ENCODE measurements at places on chromosomes 1 and 21. TPM values are rescaled to one million over a fixed set of nuclear protein-coding genes. Genes with fewer than 3 reads are reported as not detected.

Gene CD53
- total RNA-seq: not detected

Gene FNDC10
- 9.4 TPM for total RNA-seq

Gene CDC42BPA
- 11.4 TPM for total RNA-seq

Gene OXCT2
- total RNA-seq: 0.49 TPM

Gene KCNJ6
- 3.1 TPM for total RNA-seq

Gene NTMT2
- total RNA-seq: not detected
